Stimulated activated CD8-positive, alpha-beta memory T cell treated with anti-CD3 and anti-CD28 coated beads, Interleukin-2, amount 100 ng/mL, for 1 hour (primary cell): ENCODE measurements at places on chromosomes 1 and 21.

DNA sequence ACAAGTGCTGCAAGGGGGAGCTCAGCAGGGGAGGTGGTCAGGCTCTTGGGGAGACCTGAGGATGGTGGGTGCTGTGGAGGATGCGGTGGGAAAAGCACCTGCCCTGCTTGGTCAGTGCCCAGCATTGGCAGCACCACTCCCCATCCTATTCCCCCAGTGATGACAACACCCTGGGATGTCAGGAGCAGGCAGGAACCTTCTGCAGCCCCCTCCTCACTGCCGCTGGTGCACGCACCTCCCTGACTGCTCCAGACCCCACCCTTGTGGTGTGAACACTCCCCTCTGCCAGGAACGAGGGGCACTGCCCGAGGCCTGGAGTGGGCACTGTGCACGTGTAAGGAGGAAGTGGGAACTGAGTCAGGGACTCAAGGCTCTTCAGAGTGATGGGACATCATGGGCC, 12.5 kb downstream of the TMPRSS3 start:
- DNase-seq: no peak

DNA sequence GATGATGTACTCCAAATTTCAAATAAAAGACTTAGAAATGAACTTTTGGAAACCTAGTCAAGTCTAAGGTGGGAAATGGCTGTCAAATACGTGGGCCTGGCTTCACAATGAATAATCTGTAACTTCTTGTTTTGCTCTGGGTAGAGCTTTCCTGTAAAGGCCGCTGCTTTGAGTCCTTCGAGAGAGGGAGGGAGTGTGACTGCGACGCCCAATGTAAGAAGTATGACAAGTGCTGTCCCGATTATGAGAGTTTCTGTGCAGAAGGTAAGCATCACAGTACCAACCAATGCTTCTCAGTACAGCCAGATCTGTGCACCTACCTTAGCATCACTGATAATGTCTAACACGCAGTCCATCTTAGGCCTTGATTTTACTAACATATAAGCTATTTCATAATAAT, 73.6 kb downstream of the TPR start:
- DNase-seq: no peak

DNA sequence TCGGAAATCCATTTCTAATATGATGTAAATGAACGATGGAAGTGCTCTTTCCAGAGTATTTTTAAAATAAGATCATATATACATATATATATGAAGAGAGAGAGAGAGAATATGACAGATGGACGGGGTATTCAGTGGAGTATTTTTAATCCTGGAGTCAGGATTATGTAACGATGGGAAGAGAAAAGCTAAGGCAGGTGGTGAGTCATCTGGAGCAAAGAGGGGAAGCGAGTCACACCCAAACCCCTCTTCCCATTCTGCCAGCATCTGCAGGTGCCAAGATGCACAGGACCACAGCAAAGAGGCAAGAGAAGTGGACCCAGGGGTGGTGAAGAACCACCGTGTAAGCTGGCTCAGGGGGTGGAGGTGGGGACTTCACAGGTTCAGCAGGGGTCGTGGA, 102.7 kb upstream of the GRIK3 start:
- no peak for DNase-seq

DNA sequence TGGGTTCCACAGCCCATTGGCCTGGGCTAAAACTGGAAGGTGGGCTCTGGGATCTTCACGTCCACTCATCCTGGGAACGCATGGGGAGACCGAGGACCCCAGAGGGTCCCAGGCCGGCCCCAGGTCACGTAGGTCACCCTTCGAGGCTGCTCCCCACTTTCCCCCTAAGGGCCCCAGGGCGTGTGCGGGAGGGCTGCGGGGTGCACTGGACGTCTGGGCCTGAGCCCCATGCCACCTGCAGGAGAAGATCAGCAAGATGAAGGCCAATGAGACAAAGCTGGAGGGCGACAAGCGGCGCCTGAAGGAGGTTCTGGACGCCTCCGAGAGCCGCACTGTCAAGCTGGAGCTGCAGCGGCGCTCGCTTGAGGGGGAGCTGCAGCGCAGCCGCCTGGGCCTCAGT, 12.5 kb downstream of the MFAP2 start:
- DNase-seq: no peak

DNA sequence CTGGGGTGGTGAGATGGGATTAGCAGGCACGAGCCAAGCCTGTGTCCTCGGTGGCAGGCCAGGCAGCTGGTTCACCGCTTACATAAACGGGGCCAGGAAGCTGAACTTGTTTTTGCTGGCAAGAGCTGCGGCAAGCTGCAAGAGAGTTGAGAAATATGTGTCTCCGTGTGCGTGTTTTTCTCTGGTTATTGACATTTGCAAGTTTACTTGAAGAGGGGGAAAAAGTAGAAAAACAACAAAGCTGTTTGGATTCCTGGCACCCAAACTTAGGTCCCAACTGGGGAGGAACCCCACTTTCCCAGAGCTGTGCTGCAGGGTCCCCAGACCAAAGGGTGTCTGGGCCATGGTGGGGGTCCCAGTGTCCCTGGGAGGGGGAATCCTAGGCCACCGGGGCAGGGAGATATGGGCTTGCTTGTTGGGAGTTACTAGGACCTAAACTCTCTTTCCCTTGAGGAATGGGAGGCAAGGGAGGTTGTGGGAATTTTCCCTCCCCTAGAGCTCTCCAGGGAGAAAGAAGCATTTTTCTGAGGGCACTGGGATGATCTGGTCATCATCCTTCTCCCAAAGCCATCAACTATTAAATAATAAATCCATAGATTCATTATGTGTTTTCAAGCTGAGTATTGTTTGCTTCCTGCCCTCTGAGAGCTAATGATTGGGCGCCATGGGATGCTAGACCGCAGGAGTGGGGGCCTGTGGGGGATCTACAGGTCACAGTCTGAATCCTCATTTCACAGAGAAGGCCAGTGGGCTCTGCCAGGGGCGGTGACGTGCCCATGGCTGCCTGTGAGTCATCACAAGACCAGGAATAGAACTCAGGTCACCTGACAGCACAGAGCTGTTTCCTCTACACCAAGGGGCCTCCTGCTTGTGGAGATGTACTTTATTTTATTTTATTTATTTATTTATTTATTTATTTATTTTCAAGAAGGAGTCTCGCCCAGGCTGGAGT, 14.8 kb downstream of the IL6R start:
- DNase-seq: no peak

DNA sequence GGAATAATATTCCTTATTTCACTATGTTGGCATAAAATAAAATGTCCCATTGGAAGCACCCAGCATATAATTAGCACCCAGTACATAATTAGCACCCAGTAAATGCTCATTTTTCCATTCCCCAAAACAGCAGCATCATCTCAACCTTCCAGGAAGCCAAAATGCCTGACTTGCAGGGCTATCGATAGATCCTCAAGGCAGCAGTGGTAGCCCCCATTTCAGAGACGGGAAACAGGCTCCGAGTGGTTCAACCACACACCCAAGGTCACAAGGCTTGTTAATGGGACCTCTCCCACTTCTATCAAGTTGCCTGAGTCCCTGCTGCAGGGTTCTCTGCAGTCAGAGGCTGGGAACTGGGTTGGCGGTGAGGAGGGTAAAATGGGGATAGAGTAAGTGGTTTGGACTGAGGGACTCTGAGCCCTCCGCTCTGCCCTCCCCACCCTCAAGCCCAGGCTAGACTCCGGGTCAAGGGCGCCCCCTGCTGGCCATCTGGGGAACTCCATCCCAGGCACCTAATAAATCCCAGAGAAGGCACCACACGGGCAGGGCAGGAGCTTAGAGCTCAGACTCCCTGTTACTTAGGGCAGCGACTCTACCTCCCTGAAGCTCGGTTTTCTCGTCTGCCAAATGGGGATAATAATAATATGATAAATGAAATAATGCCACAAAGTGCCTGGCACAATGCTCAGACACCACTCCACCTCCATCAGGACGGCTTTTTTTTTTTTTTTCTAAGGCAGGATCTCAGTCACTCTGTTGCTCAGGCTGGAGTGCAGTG, 21.9 kb upstream of the LAPTM5 start:
- peak; percentile 89 for DNase-seq

DNA sequence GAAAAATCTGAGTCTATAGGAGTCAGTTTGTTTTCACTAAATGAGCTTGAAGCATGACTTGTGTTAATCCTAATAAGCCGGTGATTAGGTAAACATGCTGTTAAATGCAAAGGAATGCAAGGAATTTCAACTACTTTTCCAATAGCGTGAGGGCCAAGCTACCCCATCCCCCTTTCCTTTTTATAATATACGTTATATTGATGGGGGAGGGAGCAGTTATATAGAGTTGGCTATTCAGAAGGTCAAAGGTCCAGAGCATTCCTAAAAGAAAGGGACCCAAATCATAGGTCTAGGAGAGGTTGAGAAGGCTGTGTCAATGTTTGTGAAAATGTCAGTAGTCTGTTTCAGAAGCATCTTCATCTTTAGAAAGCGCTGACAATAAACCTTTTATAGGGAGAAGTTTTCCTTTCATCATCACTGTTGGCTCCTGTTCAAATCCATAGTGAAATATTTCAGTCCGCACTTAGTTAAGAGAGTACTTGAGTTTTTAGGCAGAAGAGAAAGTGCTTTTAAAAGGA, 3.8 kb downstream of the CCN1 start:
- no peak for DNase-seq

DNA sequence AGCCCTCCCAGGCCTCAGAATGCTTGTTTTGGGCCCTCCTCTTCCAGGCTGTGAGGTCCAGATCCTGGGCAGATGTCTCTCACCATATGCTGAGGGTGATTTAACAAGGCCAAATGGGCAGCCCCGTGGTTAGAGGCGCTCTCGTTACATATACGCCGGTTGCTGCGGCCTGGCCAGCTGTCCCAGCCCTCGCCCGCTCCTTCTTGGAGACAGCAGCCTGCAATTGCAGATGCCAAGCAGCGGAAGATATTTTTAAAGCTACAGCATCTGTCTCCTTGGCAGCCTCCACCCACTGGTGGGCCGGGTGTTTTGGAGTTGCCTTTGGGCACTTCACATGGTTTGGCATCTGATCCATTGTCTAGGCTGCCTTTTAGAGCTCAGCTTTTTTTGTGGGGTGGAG, 178.8 kb upstream of the NFIA start:
- no peak for DNase-seq

DNA sequence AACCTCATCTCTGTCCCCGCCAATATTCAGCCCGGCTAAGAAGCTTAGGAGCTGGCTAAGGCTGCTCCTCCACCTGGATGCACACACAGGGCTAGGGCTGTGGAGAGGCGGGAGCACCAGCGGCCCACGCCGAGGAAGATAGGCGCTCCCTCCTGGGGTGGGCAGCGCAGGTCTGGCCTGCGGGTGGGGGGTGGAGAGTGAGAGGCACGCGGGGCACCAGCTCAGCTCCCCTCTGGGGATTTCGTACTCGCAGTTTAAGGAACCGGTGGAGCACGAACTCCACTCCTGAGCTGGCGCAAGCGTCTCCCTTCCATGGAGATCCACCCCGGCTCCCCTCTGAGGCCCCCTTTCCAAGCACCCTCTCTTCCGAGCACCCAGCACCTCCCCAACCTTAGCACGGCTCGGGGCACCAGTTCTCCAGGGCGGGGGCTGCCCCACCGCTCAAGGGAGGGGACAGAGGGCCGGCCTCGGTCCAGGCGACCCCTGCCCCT, 433 bp upstream of the KAZN start:
- no peak for DNase-seq

DNA sequence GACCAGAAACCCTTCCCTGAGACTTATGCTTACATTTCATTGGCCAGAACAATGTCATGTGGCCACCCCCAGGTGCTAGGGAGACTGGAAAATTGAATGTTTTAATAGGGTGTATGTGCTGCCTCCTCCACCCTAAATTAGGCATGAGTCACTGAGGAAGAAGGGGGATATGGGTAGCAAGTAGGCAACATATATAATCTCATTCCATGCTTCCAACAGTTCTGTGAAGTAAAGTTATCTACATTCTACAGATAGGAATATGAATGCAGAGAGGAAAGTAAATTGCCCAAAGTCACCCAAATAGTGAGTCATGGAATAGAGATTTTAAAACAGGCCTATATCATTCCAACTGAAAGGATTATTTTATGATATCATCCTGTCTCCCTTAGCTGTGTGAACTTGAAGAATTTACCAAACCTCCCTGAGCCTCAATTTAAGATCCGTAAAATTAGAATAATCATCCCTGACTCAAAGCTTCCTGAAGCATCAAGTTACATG, 168.6 kb upstream of the FGGY start:
- no peak for DNase-seq

GRCh38 chr21:45316871-45317397, 29.2 kb upstream of the POFUT2 start:
- DNase-seq: no peak

GRCh38 chr1:55600242-55600641, 385.1 kb upstream of the USP24 start:
- DNase-seq: no peak

- no peak for DNase-seq
Observed at GRCh38 chr1:228987286-228987685, 252.0 kb downstream of the RHOU start.

GRCh38 chr1:37325509-37326437, 148.6 kb upstream of the ZC3H12A start:
- DNase-seq: no peak

GRCh38 chr1:36492491-36492890, 9.8 kb upstream of the CSF3R start:
- no peak for DNase-seq

GRCh38 chr1:114627107-114627506, 42.7 kb downstream of the DENND2C start:
- DNase-seq: no peak

- no peak for DNase-seq
Observed at GRCh38 chr1:56297904-56298303, 281.5 kb downstream of the PLPP3 start.

DNA sequence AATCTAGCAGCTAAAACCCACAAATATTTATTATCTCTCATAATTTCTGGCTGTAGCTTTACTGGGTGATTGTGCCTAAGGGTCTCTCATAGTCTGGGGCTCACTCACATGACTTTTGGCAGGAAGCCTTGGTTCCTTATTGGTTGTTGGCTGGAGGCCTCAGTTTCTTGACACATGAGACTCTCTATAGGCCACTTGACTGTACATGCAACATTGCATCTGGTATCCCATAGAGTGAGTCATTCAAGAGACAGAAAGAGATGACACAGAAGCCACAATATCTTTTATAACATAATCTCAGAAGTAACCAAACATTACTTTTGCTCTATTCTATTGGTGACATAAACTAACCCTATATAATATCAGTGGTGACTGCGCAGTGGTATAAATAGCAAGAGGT, 128.5 kb upstream of the HNRNPU start:
- DNase-seq: no peak

- no peak for DNase-seq
Observed at GRCh38 chr21:45942755-45943629, 38.6 kb upstream of the COL6A1 start.

GRCh38 chr1:188249811-188250210, 1421.1 kb downstream of the PLA2G4A start:
- DNase-seq: no peak

DNA sequence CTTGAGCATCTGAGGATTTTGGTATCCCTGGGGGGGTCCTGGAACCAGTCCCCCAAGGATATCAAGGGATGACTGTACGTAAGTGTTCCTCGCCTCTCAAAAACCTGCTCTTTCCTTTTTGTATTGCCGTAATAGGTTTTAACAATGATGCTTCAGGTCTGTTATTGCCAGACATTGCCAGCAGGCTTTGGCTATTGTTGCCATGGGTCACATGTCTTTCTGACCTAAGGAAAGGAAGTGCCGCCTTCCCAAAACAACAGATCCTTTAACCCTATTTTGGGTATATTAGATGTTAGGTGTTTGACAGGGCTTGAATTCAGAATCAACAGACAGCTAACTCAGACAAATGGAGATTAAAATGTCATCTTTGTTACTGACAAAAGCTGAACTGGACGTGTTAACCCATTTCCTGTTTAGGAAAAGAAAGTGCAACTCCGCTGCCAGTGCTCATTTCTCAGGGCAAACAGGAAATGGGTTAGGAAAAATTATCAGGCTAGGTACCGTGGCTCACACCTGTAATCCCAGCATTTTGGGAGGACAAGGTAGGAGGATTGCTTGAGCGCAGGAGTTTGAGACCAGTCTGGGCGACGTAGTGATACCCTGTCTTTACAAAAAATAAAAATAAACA, 12.4 kb upstream of the PRPF38B start:
- DNase-seq: no peak
